ENCODE measurements at places on chromosomes 6 and 20. TPM values are rescaled to one million over a fixed set of nuclear protein-coding genes. Genes with fewer than 3 reads are reported as not detected.

DNA sequence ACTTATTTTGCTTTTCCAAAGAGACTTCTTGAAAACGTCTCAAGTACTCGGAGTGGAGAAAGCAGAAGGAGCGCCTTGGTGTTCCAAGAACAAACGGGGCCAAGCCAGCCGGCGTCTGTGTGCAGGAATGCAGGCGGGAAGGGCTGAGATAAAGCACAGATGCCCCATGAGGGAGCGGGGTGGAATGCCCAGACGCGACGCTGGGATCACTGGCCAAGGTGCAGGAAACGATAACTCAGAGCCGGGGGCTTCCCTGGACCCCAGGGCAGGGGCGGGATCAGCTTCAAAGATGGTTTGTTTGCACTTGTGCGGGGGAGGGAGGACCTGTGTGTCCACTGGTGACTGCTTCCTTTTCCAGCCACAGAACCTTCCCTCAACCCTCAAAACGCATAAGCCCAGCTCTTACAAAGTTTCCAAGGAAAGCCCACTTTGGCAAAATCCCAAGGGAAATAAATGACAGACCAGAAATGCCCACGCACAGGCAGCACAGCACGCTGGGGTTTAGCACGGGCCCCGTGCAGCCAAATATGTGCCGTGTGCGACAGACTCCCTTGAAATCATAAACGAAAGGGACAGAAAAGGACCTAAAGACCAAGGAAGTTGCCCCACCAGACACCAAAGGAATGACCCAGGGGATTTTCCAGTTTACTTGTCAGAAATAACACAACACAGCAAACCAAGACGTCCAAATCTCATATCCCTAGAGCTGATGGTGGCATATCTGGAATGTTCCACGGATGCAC is 113.9 kb downstream of the NFATC2 start:
- peak; percentile 54 for DNase-seq
- peaks cover 3% of the 10 kb centered on the region for H3K36me3 ChIP-seq
- no peaks in the 10 kb centered on the region for H3K27me3 ChIP-seq
- H3K27ac ChIP-seq = peak overlapping the region; percentile 81

- peaks cover 16% of the 10 kb centered on the region for H3K36me3 ChIP-seq
- DNase-seq = no peak
- H3K4me3 ChIP-seq = no peak overlapping the region
- H3K27ac ChIP-seq = no peak overlapping the region
Observed at GRCh38 chr6:135311446-135312200, 130.5 kb downstream of the MYB start.

DNA sequence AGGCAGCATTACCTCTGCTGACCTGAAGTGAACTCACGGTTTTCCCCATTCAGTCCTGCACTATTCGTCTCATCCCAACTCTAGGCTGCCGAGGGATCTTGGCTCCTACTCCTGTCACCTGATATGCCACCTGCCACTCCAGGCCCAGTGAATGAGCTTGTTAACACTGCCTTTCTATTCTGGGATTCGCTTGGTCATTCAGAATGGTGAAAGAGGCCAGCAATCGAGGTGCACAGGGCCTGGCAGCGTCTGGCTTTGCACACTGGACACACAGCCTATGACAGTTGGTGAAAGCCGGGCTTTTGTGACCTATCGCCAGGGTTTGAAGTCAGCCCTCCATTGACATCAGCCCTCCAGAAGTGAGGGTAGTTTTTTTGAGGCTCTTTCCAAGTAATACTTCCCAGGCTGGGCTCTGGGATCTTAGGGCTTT is 59.3 kb upstream of the MYL9 start:
- H3K4me3 ChIP-seq = no peak overlapping the region
- no peak overlapping the region for H3K27ac ChIP-seq
- no peak for DNase-seq
- H3K4me1 ChIP-seq = peaks cover 22% of the 10 kb centered on the region
- H3K36me3 ChIP-seq = no peaks in the 10 kb centered on the region
- H3K27me3 ChIP-seq = no peaks in the 10 kb centered on the region

GRCh38 chr6:170243386-170243785 is 47.5 kb downstream of the DLL1 start:
- H3K4me3 ChIP-seq = no peak overlapping the region
- no peaks in the 10 kb centered on the region for H3K27me3 ChIP-seq
- peaks cover 30% of the 10 kb centered on the region for H3K4me1 ChIP-seq
- DNase-seq = no peak
- no peaks in the 10 kb centered on the region for H3K36me3 ChIP-seq

DNA sequence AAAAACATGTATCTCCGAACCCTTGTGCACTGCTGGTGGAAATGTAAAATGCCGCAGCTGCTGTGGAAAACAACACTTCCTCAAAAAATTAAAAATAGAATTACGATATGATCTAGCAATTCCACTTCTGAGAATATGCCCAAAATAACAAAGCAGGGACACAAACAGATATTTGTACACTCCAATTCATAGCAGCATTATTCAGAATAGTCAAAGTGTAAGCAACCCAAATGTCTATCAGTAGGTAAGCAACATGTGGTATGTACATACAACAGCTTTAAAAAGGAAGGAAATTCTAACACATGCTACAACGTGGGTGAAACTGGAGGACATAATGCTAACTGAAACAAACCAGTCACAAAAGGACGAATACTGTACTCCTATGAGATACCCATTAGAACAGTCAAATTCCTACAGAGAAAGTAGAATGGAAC is 5.7 kb upstream of the RAB5IF start:
- DNase-seq = no peak
- peaks cover 3% of the 10 kb centered on the region for H3K36me3 ChIP-seq
- no peaks in the 10 kb centered on the region for H3K27me3 ChIP-seq
- no peak overlapping the region for H3K4me3 ChIP-seq

DNA sequence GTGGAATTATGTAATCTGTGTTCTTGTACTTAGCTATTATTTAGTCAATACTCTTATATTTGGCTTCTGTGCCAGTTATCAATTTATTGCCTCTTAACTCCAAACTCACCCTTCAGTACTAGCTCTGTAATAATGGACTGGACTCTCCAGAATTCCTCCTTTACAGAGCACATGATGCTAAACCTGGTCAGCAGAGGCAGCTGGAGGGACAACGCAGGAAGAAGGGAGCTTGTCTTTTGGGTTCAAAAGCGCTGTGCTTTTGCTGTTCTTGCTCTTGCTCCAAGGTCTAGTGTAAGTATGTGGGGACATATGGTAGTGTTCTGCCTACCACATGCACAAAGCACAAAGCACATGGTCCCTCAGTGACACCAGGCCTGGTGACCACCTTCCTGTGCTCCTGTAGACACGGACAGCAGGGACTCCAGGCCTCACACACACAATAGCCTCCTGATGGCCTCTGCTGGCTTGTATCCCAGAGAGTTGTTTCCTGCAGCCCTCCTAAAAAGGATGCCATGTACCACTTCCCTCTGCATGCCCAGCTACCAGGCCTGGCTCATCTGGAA is 46.1 kb downstream of the CHD6 start:
- H3K4me1 ChIP-seq = peaks cover 23% of the 10 kb centered on the region
- DNase-seq = no peak
- no peak overlapping the region for H3K27ac ChIP-seq
- H3K36me3 ChIP-seq = peaks cover 6% of the 10 kb centered on the region
- no peaks in the 10 kb centered on the region for H3K27me3 ChIP-seq

DNA sequence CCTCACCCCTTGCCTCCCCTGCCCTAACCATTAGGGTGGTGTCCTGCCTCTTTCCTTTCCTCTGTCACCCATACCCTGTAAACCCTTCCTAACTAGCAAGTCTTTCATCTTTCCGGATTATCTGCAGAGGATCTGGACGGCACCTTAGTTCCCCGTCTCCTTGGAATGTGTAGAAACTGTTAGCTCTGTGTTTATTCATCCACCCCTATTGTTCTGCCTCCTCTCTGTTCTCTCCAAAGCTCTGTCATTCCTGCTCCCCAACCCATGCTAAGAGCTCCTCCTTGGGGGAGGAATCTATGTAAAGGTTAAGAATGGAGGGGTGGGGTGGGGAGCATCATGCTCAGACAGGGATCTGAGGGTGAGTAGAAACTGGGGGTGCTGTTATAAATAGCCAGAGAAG is 39.4 kb upstream of the KCNK5 start:
- H3K27ac ChIP-seq = no peak overlapping the region
- peaks cover 8% of the 10 kb centered on the region for H3K4me1 ChIP-seq
- peaks cover 7% of the 10 kb centered on the region for H3K27me3 ChIP-seq
- H3K36me3 ChIP-seq = no peaks in the 10 kb centered on the region
- no peak for DNase-seq

- DNase-seq = no peak
- H3K4me1 ChIP-seq = peaks cover 15% of the 10 kb centered on the region
- no peak overlapping the region for H3K27ac ChIP-seq
- H3K36me3 ChIP-seq = no peaks in the 10 kb centered on the region
- peaks cover 11% of the 10 kb centered on the region for H3K27me3 ChIP-seq
Observed at GRCh38 chr20:48769069-48769983, 58.5 kb downstream of the PREX1 start.

- no peak for DNase-seq
- H3K4me3 ChIP-seq = peak overlapping the region; percentile 81
- peaks cover 40% of the 10 kb centered on the region for H3K4me1 ChIP-seq
- peak overlapping the region; percentile 18 for H3K27ac ChIP-seq
- H3K27me3 ChIP-seq = peaks cover 21% of the 10 kb centered on the region
- no peaks in the 10 kb centered on the region for H3K36me3 ChIP-seq
Observed at GRCh38 chr6:104955491-104955890, 1.4 kb upstream of the LIN28B start.

- no peaks in the 10 kb centered on the region for H3K27me3 ChIP-seq
- H3K4me3 ChIP-seq = no peak overlapping the region
- peaks cover 4% of the 10 kb centered on the region for H3K36me3 ChIP-seq
- H3K27ac ChIP-seq = no peak overlapping the region
- no peaks in the 10 kb centered on the region for H3K4me1 ChIP-seq
Observed at GRCh38 chr6:100612094-100612493, 147.4 kb upstream of the SIM1 start.

- H3K4me3 ChIP-seq = no peak overlapping the region
- no peak overlapping the region for H3K27ac ChIP-seq
- H3K36me3 ChIP-seq = no peaks in the 10 kb centered on the region
Observed at GRCh38 chr6:148578489-148578814, 168.4 kb upstream of the UST start.

DNA sequence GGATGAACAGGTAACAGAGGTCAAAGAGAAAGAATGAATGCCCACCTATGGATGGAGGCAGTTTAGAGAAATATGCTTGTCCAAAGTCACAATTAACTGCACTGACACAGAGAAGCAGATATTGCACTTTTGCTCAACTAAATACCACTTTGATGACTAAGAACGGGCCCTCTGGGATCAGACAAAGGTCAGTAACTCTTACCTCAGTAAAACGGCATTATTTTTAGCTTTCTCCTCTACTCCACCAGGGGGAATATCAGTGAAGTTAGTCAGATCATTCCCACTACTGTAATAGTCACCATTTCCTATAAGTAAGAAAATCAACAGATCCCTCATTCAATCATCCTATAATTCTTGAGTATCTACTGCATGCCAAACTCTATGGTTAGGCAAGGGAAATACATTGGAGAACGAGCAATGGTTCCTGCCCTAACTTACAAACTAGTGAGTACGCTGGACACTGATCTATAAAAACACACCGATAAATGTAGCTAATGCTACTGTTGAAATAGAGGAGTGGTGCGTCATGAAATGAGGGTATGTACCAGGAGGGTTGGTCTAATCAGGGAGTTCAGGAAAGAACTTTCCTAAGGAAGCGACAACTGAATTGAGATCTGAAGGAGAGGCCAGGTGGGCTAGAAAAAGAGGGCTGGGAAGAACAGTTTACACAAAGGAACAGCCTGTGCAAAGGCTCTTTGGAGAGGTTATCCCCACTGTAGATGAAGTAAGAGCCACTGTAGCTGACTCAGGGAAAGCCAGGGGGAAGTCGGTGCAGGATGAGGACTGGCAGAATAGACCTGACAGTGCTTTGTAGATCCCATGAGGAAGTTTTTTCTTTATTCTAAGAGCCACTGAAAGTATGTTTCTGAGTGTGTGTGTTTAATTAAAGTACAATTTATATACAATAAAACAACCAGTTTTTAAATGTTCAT is 9.2 kb downstream of the ECI2 start:
- no peak for DNase-seq
- peak overlapping the region; percentile 76 for H3K27ac ChIP-seq
- H3K4me1 ChIP-seq = peaks cover 15% of the 10 kb centered on the region
- H3K36me3 ChIP-seq = peaks cover 39% of the 10 kb centered on the region

MROH8 gene
- 4.9 TPM for total RNA-seq

ULBP2 gene
- 0.23 TPM for total RNA-seq

HTR1E gene
- total RNA-seq = 0.82 TPM

CYB5R4 gene
- 8.7 TPM for total RNA-seq

HLA-DOA gene
- 5.8 TPM for total RNA-seq

MOG gene
- total RNA-seq = 1.4 TPM

RHAG gene
- total RNA-seq = not detected

OR12D3 gene
- not detected for total RNA-seq

PTCHD4 gene
- total RNA-seq = 8.5 TPM

PROKR2 gene
- 2.3 TPM for total RNA-seq

OR2J3 gene
- total RNA-seq = not detected
